Activated CD4-positive, alpha-beta T cell treated with anti-CD3 and anti-CD28 coated beads, Interleukin-2, amount 50 U/mL, for 1 hour (primary cell): ENCODE measurements at places on chromosomes 6 and 20.

GRCh38 chr20:1721687-1722512, 64.3 kb upstream of the SIRPG start:
- DNase-seq, result no peak

- no peak for DNase-seq
These were observed 30.3 kb downstream of the WDR27 start for GRCh38 chr6:169671563-169671962.

DNA sequence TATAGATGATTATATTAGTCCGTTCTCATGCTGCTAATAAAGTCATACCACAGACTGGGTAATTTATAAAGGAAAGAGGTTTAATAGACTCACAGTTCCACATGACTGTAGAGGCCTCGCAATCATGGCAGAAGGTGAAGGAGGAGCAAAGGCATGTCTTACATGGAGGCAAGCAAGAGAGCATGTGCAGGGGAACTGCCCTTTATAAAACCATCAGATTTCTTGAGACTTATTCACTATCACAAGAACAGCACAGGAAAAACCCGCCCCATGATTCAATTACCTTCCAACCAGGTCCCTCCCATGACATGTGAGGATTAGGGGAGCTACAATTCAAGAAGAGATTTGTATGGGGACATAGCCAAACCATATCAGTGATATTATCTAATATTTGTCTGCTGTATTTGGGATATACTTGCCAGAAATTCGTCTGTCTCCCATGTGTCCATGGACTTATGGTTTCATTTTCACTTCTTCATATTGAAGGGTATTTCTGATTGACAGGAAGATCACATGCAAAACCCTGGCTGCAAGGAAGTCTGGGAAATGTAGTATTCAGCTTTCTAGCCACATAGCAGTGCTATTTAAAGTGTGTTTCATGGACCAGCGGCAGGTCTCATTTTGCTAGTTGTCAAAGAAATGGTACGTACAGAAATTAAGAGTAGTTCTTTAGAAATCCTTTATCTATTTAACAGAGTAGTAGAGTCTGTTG, 50.5 kb upstream of the PAK5 start:
- no peak for DNase-seq

- no peak for DNase-seq
These were observed 124.0 kb downstream of the JARID2 start for GRCh38 chr6:15369838-15370237.

DNA sequence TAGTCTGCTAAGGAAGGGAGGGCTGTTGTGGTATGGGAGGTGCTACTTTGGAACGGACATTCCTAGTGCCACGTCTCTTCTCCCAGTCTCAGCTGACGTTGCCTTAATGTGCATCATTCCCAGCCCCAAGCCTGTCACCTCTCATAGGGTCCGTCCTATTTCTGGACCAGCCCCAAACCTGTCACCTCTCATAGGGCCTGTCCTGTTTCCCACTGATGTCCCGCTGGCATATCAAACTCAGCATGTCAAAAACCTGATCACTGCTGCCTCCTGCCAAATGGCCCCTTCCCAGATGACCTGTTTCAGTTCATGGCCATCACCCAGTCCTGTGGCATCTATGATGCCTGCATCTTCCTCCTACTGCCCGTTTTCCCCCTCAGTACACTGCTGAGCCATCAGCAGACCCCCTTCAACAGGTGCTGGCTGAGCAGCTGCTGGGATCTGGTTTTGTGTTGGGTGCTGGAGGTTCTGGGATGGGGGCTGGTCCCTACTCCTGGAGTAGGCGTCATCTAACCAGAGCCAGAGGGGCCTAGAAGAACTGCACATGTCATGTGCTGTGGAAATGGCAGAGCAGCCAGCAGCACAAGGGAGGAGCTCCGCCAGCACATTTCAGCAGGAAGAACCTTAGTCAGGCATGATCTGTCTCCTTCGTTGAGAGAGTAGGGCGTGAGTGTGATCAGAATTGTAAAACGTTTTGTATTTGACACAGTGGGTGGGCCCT, 3.3 kb downstream of the ENTPD6 start:
- no peak for DNase-seq

GRCh38 chr6:35199866-35200265, 13.9 kb upstream of the SCUBE3 start:
- DNase-seq, result no peak

DNA sequence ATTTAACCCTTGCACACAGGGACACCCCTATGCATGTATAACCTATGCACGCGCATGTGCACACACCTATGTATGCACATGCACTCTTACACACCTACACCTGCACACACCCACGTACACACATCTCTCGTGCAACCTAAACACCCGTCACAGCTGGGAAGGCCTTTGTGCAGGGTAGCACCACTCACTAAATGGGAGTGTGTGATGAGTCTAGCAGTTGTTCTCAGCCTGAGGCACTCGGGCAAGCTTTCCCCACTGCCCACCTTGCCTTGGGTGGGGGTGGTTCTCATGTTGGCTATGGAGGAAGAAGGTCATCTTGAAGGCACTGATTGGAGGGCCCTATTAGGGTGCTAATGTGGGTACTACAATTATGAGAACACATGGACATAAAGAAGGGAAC, 85.8 kb downstream of the DLL1 start:
- DNase-seq, result no peak

- DNase-seq, result no peak
These were observed 43.5 kb downstream of the PANK2 start for GRCh38 chr20:3932681-3933080.

- peak; percentile 61 for DNase-seq
These were observed at the start of gene GABBR1 for GRCh38 chr6:29632789-29633533. TSS of gene GABBR1 (minus strand) at chr6:29633183. CDS start at chr6:29632385, 798 bp downstream.

GRCh38 chr6:119129148-119129967, 50.9 kb upstream of the FAM184A start:
- DNase-seq, result no peak

- DNase-seq, result peak; percentile 41
These were observed 81.8 kb downstream of the ISM1 start for GRCh38 chr20:13302647-13303450.

- DNase-seq, result no peak
These were observed 31.1 kb upstream of the ENPP4 start for GRCh38 chr6:46098678-46099077.

- DNase-seq, result no peak
These were observed 13.9 kb upstream of the MROH8 start for GRCh38 chr20:37193226-37193625.

GRCh38 chr6:131694832-131695426, 6.3 kb downstream of the OR2A4 start:
- DNase-seq, result peak; percentile 1

DNA sequence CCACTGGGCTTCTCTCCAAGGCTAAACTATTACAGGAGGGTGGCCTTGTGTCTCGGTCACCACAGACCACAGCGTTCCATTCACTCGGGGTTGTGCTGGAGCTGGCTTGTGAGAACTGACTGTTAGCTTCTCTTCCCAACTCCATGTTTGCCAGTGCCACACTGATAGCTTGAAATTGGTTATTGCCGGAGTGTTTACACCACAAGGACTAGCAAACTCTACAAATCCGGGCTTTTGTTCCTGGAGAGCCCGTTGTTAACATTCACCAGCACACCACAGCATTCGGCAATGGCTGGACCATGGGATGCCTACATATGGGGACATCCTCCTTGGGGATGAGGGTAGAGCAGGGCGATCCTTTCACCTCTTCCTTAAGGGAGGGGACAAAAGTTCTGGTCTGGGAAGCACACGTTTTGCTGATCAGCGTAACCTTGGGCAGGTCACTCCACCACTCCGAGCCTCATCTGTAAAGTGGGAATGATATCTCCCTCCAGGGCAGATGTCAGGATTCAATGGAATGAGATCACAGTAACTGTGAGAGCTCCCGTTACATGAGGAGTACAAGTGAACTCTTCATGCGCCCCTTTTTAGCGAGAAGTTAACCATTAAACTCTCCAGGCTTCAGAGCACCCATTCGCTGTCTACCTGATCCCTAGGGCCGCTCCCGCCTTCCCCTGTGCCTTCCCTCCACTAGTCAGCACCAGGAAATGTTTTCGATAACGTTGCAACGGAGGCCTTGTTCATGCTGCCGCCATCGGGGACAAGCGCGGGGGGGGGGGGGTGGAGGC, 41.7 kb upstream of the TTPAL start:
- DNase-seq, result no peak

- DNase-seq, result no peak
These were observed 26.9 kb upstream of the CHMP4B start for GRCh38 chr20:33784225-33784624.

DNA sequence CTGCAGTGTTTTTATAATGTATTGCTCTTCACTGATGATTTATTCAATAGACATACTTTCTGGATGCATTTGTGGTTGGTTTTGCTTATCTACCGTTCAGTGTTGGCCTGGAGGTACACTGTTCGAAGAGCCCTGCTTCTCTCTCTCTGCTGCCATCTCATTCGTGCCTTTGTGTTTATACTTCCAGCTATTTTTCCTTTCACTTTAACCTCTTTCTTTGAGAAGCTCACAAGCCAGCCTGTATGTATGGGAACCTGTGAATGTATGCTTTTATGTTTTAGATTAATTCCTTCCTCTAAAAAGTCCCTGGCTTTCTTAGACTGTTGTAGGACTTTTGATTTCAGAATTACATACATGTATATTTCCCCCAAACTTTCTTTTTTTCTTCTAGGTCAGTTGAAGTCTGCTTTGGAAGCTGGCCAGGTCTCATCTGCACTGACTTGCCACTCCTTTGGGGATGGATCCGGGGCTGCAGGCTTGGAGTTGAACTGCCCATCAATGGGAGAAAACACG, 83.0 kb downstream of the SCAND1 start:
- DNase-seq, result no peak

- DNase-seq, result peak; percentile 56
These were observed 136.7 kb downstream of the HFE start for GRCh38 chr6:26223650-26224546.

DNA sequence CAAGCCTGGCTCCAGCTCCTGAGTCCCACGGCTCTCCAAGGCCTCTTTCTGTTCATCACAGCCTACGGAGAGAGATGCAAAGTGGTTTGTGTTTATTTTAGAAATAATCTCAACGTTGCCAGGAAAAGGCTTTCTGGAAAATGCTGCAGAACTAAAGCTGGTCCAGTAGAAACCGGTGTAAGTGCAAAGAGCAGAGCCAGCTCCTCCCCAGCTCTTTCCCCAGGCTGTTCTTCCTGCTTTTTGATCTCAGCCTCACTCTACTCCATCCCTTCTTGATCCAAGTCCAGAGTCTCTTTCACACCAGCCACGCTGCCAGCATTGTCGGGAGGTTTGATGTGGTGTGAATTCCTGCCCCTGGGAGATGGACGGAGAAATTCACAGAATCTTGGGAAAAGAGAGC, 69.8 kb downstream of the TMEM170B start:
- no peak for DNase-seq

- no peak for DNase-seq
These were observed 101.4 kb downstream of the LIN28B start for GRCh38 chr6:105058316-105058715.

- DNase-seq, result no peak
These were observed 46.2 kb upstream of the ARMH2 start for GRCh38 chr6:24844903-24845302.

- DNase-seq, result peak; percentile 56
These were observed 143.8 kb downstream of the LPA start for GRCh38 chr6:160520043-160520904.

GRCh38 chr6:162704001-162704400, 23.6 kb downstream of the PRKN start:
- no peak for DNase-seq

GRCh38 chr20:48552550-48552949, 275.2 kb downstream of the PREX1 start:
- no peak for DNase-seq

DNA sequence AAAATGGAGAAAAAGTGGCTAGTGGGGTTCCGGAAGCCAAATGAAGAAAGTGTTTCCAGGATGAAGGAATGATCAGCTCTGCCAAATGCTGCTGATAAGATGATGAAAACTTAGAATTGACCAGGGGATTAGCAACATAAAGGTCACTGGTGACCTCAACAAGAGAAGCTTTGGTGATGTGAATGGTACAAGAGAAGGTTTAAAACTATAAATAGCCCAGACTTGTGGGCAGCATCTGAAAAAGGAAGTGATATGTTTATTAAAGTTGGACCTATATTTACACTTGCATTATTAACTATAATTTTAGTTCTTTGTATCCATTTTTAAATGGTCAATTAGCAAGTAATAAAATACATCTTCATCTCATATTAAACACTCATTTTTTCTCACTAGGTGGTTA, 45.1 kb downstream of the CGA start:
- no peak for DNase-seq

GRCh38 chr6:21965016-21965415, 331.8 kb downstream of the PRL start:
- no peak for DNase-seq

GRCh38 chr6:31717499-31718222, 2.5 kb downstream of the LY6G6D start:
- no peak for DNase-seq

- DNase-seq, result no peak
These were observed 10.1 kb upstream of the SULF2 start for GRCh38 chr20:47795214-47795907.

DNA sequence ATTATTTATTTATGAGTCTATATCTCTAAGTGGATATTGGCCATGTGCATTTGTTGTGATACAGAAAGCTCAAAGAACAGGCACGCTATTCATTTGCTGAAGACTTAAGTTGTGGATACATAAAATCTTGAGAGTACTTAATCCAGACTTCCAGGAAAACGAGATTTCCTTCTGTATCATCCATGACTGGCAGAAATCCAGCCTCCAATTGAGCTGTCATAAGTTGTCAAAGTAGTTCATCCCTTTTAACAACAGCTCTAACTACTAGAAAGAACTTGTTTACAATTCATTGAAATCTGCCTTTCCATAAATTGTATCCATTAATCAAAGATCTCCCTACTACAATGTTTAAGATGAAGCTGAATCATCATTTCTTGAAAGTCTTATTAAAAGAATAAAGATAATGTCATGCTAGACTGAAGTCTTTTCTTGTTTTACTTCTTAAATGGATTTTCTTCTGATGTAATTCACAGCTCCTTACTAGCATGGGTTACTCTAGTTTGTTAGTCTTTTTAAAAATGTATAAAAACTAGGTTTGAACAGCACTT, 447.3 kb upstream of the CITED2 start:
- DNase-seq, result no peak

- DNase-seq, result no peak
These were observed 140.3 kb downstream of the FLRT3 start for GRCh38 chr20:14197097-14197496.

- DNase-seq, result no peak
These were observed 373.7 kb downstream of the DOK5 start for GRCh38 chr20:54848984-54849538.

- DNase-seq, result no peak
These were observed 71.3 kb upstream of the STXBP5 start for GRCh38 chr6:147132889-147133288.

- no peak for DNase-seq
These were observed 623.1 kb downstream of the HTR1B start for GRCh38 chr6:76840041-76840745.

DNA sequence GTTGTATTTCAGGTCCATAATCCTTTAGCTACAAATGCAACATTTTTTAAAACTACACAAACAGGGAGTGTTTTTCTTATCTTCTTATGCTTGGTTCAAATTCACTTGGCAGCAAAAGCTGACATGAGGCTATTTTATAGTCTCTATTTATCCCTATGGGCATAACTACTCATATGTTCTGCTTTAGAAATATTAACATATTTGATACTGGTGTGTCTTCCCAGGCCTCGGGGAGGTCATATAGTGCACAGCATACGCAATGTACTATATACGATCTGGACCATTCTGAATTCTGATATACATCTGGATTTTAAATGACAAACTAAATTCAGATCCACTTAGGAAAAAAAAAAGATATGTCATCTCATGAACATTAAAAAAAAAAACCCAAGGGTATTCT, 69.2 kb downstream of the TFAP2C start:
- no peak for DNase-seq

- DNase-seq, result no peak
These were observed 13.6 kb upstream of the SPO11 start for GRCh38 chr20:57315976-57316480.

- no peak for DNase-seq
These were observed 4.0 kb upstream of the SCUBE3 start for GRCh38 chr6:35209622-35210247.
